Upper lobe of left lung (tissue), 6 donors: ENCODE measurements at places on chromosomes 4 and X. TPM values are rescaled to one million over a fixed set of nuclear protein-coding genes. Genes with fewer than 3 reads are reported as not detected.

Gene TCEAL9
- total RNA-seq = 33.9 TPM

Gene PSMD10
- 36.6 TPM for total RNA-seq

Gene KCNE5
- 0.76 TPM for total RNA-seq

- H3K36me3 ChIP-seq = no peaks in the 10 kb centered on the region
- no peak overlapping the region for H3K27ac ChIP-seq
- H3K27me3 ChIP-seq = no peaks in the 10 kb centered on the region
- peaks cover 5% of the 10 kb centered on the region for H3K4me1 ChIP-seq
Observed at GRCh38 chr4:165133150-165133549, 20.5 kb upstream of the TMEM192 start.

DNA sequence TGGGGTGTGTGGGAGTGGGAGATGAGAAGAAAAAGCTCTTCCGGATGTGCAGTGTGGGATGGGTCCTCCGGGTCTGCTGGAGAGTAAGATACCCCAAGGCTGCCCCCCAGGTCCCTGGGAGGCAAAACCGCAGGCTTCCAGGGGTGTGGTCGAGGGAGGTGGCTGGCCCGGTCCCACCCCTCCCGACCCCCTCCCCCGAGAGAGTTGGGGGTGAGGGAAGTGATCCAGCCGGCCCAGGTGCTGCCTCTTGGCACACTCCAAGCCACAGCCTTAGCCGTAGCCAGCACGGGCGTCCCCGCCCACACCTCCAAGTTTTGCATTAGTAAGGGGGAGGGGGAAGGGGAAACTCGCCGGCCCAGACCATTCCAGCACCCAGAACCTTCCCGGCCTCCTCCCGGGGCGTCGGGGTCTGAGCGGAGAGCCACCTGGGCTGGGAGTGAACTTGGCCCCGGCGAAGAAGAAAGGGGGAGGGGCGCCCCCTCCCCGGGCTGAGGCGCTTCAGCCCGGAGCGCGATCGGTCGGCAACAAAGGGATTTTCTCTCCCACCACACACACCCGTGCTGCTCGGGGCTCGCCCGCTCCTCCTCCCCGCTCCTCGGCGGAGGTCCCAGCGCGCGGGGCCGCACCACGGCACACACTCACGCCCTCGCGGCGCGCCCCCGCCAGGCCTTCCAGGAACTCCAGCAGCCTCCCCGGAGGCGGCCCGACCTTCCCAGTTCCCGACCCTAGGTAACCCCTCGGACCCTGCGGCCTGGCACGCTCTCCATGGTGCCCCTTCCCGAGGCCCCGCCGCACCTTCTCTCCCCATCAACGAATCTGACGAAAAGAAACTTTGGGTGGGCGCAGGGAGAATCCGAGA, 14.4 kb downstream of the BCOR start:
- H3K36me3 ChIP-seq = no peaks in the 10 kb centered on the region
- H3K27me3 ChIP-seq = no peaks in the 10 kb centered on the region
- H3K27ac ChIP-seq = no peak overlapping the region
- peak overlapping the region; percentile 47 for H3K4me3 ChIP-seq
- no peak for DNase-seq
- peaks cover 33% of the 10 kb centered on the region for H3K4me1 ChIP-seq
